Nephron progenitor cell (in vitro differentiated cells): ENCODE measurements at places on chromosomes 16 and 17.

DNA sequence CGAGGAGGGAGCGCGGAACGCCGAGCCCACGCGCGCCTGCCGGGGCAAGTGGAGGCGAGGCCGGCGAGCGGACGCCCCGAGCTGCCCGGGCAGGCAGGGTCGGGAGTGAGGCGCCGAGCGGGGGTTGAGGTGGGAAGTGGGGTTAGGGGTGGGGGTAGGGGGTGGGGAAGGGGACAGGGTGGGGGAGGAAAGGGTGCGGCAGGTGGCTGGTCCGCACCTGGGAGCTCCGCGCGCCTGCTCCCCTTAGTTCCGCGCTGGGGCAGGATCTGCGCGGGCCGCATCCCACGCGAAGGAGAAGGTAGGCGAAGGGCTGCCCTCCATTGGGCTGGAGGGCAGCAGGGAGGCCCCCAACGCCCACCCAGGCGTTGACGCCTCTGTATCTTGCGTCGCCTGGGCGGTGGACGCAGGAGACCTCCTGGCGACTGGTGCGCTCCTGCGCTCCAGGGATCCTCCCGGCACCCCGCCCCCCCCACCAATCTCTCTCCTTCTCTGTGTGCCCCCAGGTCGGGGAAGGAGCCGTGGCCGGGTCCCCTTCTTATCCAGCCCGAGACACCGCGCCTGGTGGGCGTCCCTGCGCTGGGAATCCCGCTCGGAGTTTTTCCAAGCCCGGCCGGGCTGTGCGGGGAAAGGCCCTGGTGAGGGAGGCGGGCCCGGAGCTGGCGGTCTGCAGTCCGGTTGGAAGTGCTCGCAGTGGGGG, 51.3 kb upstream of the AMZ2 start:
- DNase-seq = peak; percentile 45

DNA sequence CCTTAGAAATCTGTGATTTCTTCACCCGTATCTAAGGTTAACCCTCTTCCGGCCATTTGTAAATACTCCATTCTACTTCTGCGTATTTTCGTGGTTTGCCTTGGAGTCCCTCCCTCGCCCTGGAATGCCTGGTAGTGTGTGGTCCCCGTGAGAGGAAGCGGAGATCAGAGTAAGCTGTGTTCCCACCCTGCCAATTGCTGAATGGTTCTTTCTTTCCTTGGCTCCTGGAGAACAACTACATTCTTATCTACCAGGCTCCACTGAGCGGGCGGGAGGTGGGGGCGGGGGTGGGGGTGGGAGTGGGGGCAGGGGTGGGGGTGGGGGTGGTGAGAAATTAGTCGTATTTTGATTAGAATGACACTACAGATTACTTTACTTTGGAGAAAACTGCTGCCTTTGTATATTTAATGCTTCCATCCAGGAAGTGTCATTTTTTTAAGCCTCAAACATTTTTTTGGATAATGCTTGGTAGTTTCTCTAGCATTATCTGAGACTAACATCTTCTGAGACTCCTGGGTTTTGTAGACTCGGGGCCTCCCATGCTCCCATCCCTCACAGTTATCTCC, 20.9 kb upstream of the FASN start:
- DNase-seq = no peak

DNA sequence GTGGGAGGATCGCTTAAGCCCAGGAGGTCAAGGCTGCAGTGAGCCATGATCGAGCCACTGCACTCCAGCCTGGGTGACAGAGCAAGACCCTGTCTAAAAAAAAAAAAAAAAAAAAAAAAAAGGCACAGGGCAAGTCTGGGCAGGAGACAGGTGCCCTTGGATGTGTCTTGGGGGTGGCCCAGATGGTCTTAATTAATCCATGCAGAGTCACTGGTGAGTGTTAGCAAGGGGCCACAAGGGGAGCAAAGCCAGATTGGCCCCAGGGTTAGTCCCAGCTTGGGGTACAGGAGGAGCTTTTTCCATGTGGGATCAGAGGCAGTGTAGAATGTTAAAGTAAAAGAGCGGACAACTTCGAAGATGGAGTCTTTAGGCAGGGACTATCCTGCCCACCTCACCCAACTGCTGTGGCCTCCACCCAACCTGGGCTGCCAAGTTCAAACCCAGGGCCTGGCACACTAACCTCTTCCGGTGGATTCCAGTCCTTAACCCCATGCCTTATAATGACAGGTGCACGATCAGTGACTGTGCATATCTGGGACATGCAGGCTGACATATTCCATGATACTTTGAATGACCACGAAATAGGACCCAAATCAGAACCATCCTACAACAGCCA, 32.2 kb upstream of the MFSD6L start:
- no peak for DNase-seq

DNA sequence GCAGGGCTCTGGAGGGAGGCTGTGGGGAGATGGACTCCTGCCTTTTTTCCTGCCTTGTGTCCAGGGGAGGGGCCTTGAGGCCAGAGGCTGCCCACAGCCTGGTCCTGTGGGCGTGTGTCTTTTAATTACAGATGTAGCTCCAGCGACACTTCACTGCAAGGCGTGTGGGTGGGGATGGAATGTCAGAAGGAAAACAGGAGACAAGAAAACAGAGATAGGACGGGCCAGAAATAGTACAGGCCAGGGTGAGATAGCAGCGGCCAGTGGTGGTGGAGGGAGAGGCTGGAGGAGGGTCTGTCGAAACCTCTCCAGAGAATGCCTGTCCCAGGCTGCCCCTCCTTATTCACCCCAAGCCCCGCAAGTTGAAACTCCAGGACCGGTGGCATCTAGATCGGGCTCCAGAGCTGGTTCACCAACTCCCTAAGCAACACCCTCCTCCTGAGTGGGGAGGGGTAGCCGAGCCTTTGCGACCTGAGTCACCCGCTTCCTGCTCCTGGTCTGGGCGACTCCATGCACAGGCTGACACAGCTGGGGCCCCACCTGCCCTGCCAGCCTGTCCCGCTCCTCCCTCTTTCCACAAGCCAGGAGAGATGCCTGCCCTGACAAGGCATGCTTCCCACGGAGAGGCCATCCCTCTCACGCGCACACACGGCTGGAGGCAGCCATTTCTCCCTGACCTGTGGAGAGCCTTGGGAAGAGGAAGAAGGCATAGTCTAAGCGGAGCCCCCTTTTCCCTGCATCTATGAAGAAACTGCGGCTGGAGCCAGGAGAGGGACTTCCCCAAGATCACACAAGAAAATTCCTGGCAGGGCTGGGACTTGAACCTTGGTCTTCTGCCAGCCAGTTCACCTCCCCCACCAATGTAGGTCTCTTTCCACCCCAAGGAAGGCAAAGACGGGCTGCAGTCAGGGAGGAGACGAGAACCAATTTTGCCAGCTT, 6.6 kb upstream of the JUP start:
- DNase-seq = no peak

GRCh38 chr16:89422527-89422904, 67.8 kb downstream of the ANKRD11 start:
- no peak for DNase-seq

DNA sequence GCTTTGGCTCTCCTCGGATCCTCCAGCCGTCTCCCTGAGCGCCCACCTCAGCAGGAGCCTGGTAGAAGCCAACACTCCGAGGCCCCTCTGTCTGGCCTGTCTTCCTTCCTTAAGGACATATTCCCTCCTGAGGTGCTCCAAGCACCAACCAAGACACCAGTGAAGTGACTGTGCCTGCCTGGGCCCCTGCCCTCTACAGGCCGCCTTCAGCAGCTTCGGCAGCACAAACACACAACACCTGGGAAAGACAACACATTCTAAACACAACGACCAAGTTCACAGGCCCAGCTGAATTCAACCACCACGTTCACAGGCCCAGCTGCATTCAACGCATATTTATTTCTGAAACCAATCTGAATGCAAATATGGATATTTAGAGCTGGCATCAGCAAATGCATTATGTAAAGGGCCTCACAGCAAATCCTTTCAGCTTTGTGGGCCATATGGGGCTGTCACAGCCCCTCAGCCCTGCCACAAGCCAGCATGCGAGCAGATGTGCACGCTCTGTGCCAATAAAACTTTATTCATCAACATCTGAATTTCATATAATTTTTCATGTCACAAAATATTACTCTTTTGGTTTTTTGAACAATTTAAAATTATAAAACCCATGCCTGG, 12.2 kb downstream of the GALNS start:
- no peak for DNase-seq

DNA sequence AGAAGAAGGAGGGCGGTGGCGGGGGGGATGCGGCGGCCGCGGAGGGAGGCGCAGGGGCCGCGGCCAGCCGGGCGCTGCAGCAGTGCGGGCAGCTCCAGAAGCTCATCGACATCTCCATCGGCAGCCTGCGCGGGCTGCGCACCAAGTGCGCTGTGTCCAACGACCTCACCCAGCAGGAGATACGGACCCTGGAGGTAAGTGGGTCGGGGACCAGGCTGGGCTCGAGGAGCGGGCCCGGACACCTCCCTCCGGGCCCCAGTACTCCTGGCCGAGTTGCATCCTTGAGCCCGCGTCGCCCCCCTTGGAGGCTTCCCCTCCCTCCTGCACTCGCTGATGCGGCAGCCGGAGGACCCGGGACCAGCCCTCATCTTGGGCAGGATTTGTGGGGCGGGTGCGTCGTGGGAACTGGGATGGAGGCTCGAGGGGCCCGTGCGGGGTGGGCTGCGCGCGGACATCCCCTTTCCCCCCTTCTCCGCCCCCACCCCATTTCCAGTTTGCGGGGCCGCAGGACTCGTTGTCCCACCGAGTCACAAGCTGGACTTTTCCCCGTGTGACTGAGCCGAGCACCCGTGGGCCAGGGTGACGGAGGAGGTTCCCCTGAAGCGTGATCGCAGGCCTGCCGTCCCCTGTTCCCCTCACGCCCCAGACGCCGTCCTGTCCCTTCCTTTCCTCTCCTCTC, 572 bp downstream of the KSR1 start:
- peak; percentile 69 for DNase-seq

- DNase-seq = no peak
Observed at GRCh38 chr16:71771571-71771970, 37.1 kb downstream of the AP1G1 start.

DNA sequence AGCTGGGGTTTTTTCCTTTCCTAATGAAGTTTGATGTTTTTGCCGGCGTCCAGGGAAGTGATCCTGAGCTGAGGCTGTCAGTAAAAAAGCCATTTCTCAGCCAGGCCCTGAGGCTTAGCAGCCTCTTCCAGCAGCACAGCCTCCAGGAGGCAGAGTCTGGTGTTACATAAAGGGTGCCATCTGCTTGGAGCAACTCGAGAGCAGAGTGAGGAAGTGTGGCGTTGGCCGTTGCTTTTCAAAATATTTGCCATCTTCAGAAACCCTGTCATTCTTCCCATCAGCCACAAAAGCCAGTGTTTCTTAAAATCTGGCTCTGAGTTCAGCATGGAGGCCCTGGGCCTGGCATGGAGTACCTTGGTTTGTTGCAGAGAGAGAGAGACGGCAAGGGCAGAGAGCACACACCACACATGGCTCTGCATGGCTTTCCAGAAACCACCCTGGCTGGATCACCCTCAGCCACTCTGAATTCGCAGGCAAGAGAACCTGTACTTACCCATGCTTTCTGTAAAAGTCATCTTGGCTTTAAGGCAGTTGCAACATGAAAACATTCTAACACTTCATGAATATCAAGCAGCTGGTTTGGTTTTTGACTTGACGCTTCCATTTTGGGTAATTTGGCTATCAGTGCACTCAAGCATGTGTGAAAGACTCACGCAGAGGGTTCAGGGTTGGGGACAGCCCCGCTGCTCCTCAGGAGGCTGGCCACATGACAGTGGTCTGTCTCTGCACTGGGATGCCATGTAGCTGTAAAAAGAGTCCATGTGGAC, 21.0 kb downstream of the PMM2 start:
- no peak for DNase-seq

DNA sequence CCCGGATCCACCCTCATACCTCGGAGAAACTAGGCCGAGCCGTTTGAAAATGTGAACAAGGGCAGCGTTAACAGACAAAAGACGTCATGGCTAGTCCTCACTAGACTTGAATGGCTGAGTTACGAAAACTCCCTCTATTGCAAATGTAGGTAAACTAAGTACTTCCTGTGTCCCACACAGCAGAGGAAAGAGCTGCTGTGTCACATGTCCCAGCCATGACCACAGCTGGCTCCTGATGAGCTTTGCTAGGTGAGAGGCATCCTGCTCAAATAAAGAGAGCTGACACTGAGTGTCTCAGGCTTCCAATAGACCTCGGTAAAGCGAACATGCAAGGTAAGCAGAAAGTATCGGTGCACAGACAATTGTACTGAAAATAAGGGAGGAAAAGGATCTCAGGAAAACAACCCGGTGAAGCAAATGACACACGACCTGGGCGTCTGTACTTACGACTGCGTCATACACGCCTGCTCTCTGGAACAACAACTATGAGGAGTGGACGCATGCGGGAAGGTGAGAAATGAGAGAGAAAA, 26.0 kb downstream of the TMEM204 start:
- DNase-seq = no peak
